Activated CD8-positive, alpha-beta memory T cell treated with anti-CD3 and anti-CD28 coated beads for 48 hours (primary cell): ENCODE measurements at places on chromosomes 3 and 15.

DNA sequence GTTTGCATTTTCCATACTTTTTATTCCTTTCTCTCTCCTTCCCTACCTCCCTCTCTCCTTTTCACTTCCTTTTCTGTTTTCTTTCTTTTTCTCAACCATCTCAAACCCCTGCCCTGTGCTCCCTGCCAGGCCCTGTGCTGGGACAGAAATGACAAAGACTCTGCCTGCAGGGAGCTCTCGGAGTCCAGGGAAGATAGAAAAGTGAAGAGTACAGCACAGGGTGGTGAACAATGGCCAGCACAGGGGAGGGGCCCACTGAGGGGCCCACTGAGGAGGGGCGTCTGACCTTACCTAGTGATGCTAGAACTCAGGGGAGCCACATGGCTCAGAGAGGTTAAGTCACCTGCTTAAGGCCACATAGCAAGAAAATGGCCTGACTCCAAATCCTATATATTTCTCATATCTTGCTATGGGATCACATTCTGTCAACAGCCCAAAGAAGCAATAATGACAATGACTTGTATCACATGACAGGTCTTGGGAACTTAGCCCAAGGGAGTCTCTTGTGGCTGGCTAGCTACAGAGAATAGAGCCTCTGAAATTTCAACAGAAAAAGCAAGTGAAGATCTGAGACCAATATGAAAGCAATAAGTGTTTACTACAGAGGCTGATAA, 44.3 kb upstream of the ATP2B2 start:
- no peak for DNase-seq

DNA sequence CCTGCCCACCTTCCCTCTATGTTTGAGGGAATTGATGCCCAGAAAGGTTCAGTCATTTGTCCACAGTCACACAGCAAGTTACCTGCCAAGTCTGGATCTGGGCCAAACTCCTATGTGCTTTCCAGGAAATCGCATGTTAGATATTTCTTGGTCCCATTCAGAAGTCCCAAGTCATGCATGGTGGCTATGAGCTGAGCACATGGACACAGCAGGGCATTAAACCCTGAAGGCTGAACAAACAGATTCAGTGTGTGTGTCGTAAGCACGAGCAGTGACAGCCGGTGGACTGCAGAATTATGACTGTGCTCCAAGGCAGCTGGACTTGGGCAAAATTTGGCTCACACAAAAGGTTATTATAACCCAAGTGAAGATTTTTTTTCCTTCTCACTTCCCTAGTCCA, 11.4 kb upstream of the SLC6A6 start:
- DNase-seq = no peak

- DNase-seq = no peak
Observed at GRCh38 chr3:152151216-152151876, 117.4 kb upstream of the MBNL1 start.

DNA sequence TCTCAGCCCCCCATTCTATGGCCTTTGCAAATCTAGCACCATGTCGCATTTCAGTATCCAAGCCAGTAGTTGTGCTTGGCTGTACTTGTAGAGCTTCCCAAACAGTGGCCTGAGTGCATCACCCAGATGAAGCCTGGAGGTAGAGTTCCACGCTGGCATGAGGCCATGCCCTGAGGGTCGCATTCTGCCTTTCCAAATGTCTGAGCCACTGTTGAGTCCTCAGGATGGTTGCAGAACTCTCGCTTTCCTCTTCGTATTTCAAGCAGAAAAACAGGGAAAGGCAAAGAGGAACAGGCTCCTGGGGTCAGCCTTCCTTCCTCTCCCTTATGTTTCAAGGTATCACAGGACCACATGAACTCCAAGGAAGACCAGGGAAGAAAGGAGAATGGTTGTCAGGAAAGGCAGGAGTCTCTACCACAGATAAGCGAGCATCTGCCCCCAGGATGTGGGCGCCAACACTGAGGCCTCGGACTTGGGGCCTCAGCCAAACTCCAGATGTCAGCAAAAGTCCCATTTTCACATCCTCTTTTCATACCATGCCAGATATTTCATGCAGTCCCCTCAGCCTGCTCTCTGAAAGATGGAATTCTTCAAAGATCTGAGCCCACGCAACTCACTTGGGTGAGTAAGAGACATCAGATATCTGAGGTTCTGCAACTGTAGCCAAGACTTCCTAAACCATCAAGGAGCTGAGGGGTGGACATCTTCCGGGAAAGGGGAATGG, 19.4 kb upstream of the PRR20G start:
- no peak for DNase-seq

DNA sequence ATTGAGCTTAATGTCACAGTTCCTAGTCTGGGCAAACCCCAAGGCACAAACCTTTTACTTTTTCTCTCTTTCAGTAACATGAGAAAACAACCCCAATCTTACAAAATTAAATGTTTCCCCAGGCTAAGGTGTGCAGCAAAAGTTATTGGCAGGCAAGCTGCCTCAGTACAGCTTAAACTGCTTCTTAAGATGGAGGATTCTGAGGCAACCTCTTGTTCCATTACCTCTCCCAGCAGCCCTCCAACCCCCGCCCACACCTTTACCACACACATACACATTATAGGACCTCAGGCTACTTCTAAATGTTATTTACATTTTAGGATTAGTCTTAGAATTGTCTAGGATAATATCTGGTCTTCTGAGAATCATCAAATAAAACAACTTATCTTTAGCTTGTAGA, 22.3 kb upstream of the CBLB start:
- DNase-seq = no peak

DNA sequence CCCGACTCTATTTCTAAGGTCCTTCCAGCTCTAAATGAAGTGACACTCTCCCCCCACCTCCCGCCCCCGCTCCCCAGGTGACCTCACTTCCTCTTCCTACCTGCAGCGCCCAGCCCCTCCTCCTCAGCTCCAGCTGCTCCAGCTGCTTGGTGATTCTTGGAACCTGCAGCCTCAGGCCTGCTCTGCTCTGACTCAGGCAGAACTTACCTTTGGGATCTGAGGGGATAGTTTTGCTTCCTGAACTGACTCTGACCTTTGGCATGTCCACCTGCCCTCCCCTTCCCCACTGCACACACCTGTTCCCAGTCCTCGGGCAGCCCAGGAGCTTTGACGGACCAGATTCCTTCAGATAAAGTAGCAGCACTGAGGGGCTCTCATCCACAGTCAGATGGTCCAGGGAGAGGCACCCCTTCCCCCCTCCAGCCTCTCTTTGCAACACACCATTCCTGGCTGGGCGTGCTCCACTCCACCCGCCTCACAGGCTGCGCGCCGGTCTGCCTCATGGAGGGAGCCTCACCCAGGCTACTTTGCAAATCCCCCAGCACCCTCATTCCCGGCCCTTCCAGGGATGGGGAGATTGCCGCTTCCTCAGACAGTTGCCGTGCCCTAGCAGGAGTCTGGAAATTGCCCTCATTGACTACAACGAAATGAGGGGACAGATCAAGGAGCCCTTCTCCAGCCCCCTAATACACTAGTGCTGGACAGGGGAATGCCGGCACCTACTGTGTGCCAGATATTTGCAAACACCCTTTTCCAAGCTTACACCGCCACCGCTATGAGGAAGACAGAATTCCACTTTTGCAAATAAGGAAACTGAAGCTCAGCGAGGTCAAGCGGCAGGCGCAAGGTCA, 692 bp upstream of the C15orf39 start:
- DNase-seq = no peak

- no peak for DNase-seq
Observed at GRCh38 chr3:152461460-152461859, 192.7 kb downstream of the MBNL1 start.

DNA sequence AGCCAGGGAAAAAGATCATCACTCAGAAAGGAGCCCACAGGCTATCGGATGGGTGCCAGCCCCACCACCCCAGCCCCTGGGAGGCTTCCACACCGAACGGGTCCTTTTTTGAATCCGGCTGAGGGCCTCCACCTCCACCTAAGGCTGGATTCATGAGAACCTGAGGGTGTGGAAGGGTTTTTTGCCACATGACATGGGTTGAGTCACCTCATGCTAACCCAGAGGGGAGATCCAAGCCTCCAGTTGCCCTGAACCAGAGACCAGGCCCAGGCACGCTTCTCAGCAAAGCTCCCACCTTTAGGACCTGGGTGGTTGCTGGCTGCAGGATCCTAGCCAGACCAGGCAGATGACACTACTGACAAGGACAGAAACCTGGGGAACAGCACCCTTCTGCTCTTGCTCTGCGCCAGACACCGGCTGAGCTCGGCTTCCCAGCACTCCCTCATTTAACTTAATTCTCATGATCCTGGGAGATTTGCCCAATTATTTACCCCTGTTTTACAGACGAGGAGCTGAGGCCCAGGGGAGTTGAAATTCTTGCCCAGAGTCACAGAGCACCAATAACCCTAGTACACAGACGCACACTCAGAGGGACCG, 25.6 kb downstream of the DUSP7 start:
- no peak for DNase-seq

- DNase-seq = no peak
Observed at GRCh38 chr3:133934073-133934970, 38.6 kb upstream of the RAB6B start.

DNA sequence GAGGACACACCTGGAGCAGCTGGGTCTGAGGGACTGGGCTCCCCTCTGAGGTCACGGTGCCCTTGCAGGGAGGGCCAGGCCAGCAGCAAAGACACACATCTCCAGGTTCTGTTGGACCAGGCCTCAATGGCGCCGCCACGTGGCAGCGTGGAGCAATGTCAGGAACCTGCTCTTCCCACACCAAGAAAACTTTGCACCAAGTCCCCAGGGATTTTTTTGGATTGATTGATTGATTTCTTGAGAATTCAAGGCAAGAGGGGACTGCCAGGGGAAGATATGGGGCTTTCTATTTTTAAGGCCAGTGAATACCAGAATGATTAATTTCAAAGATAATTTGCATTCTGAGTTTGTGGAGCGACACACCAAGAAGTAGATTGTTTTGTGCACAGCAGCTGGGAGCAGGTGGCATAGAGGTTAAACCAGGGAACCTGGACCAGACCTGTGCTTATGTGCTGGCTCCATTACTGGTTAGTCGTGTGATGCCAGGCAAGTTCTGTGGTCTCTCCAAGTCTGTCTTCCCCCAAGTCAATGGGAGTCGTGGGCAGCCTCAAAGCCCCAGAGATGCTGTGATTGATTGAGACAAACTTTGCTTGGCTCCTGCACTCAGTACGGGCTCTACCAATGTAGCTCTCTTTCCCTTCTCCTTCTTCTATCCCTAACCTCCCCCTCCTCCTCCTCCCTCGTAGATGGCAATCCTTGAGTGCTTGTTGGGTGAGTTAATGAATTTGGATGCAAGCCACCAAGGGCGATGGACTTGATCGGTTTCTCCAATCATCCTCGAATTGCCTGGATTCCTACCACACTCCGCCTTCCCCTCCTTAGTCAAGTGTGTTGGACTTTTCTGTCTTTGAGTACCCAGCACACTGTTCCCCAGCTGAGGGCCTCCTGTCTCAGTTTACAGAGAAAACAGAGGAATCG, 96.2 kb upstream of the TRPM1 start:
- peak; percentile 40 for DNase-seq

- no peak for DNase-seq
Observed at GRCh38 chr15:38617831-38618230, 53.2 kb upstream of the RASGRP1 start.

DNA sequence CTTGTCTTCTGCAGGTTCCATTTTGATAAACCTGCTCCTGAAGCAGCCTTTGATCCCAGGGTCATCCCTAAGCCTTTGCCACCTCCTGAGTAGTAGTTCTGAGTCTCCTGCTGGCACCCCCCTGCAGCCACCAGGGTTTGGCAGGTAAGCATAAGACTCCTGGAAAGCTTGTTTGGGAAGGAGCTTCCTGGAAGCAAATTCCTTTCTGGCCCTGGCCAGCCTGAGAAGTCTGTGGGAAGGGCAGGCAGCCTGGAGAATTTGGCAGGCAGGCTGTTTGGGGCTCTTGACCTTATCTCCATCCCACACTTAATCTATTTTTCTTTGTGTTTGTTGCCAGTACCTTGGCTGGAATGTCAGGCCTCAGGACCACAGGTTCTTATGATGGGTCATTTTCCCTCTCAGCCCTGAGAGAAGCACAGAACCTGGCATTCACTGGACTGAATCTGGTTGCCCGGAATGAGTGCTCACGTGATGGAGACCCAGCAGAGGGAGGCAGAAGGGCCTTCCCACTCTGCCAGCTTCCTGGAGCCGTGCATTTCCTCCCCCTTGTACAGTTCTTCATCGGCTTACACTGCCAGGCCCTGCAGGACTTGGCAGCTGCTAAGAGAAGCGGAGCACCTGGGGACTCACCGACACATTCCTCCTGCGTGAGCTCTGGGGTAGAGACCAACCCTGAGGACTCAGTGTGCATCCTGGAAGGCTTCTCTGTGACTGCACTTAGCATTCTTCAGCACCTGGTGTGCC, 13.4 kb downstream of the ATRIP start:
- no peak for DNase-seq

DNA sequence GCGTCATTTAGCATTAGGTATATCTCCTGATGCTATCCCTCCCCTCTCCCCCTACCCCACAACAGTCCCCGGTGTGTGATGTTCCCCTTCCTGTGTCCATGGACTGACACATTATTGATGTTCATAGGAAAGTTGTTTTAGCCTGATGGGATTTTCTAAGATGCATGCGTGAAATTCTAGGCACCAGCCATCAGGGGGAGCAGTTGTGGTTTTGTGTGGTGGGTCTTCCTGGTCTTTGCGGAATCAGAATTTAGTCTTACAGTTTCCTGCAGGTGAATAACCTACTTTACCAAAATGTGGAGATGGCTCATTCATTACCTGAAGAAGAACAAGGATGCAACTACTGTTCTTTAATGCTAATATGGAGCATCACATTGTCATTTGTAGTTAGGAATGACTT, 455.0 kb upstream of the THBS1 start:
- no peak for DNase-seq

- no peak for DNase-seq
Observed at GRCh38 chr3:179715582-179715981, 62.7 kb downstream of the USP13 start.

GRCh38 chr3:73915886-73916285, 291.1 kb upstream of the PDZRN3 start:
- DNase-seq = no peak

- no peak for DNase-seq
Observed at GRCh38 chr3:126342991-126343648, 14.1 kb downstream of the KLF15 start.

GRCh38 chr3:24476871-24477656, 17.6 kb downstream of the THRB start:
- no peak for DNase-seq

- DNase-seq = no peak
Observed at GRCh38 chr3:95514260-95514659, 1300.1 kb upstream of the EPHA6 start.

DNA sequence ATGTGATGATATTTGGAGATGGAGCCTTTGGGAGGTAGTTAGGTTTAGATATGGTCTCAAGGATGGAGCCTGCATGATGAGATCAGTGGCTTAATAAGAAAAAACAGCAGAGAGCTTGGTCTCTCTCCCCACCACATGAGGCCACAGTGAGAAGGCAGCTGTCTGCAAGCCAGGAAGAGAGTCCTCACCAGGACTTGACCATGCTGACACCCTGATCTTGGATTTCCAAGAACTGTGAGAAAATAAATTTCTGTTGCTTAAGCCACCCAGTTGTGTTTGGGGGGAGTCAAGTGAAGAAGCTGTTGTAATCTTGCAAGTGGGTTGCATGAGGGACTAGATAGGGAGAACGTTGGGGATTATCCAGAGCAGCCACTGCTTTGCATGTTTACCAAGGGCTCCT, 62.3 kb upstream of the TNFAIP8L3 start:
- no peak for DNase-seq

GRCh38 chr15:98745650-98746374, 97.5 kb downstream of the IGF1R start:
- DNase-seq = no peak

- no peak for DNase-seq
Observed at GRCh38 chr3:69665026-69665737, 74.1 kb upstream of the MITF start.
